PC-9 (cell line): ENCODE measurements at places on chromosomes 4 and X. TPM values are rescaled to one million over a fixed set of nuclear protein-coding genes. Genes with fewer than 3 reads are reported as not detected.
A peak's percentile ranks its signal among the peaks of the same experiment; 100 is the strongest.

The NAP1L2 gene
- total RNA-seq, result not detected in 2 replicates

The PLAC8 gene
- 39.0 and 52.7 TPM in 2 replicates for total RNA-seq

The FAM50A gene
- 82.1 and 89.4 TPM in 2 replicates for total RNA-seq

The RAB39B gene
- total RNA-seq, result not detected in 2 replicates

The TENM3 gene
- total RNA-seq, result not detected in 2 replicates

The IL3RA gene
- not detected in 2 replicates for total RNA-seq

The FHL1 gene
- total RNA-seq, result 0.65 and 1.7 TPM in 2 replicates

The GALNT7 gene
- total RNA-seq, result 57.2 and 72.5 TPM in 2 replicates

The CENPI gene
- total RNA-seq, result 18.0 and 26.1 TPM in 2 replicates

The LRP2BP gene
- 0.85 and 0.90 TPM in 2 replicates for total RNA-seq

GRCh38 chrX:17758382-17758781 lies 21.1 kb downstream of the SCML1 start:
- no peak for DNase-seq
- no peak overlapping the region for H3K4me3 ChIP-seq
- no peaks in the 10 kb centered on the region for H3K4me1 ChIP-seq

GRCh38 chr4:46844325-46844917 lies 64.6 kb downstream of the COX7B2 start:
- no peaks in the 10 kb centered on the region for H3K27me3 ChIP-seq
- no peaks in the 10 kb centered on the region for H3K4me1 ChIP-seq
- H3K27ac ChIP-seq, result no peak overlapping the region
- no peaks in the 10 kb centered on the region for H3K36me3 ChIP-seq
- DNase-seq, result no peak

DNA sequence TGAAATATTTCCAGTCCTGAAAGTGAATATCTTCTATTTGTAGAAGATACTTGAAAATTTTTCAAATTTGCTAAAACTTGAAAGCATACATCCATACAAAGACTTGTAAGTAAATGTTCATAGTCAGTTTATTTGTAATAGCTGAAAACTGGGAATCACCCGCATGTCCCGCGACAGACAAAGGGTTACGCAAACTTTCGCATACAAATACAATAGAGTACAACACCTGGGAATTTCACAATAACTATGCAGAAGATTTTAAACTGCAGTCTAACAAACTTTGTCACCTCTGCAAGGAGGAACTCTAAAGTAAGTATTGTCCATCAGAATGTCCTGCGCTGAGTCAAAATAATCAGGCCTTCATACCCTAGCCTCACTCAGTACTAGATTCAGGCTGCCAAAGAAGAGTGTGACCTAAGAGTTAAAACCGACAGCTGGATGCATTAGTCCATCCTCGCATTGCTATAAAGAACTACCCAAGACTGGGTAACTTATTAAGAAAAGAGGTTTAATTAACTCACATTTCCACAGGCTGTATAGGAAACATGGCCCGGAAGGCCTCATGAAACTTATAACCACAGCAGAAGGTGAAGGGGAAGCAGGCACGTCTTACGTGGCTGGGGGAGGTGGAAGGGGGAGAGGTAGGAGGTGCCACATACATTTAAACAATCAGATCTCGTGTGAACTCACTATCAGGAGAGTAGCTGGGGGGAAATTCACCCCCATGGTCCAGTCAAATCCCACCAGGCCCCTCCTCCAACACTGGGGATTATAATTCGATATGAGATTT lies 60.4 kb downstream of the MMRN1 start:
- H3K4me3 ChIP-seq, result no peak overlapping the region
- H3K4me1 ChIP-seq, result no peaks in the 10 kb centered on the region
- no peaks in the 10 kb centered on the region for H3K36me3 ChIP-seq

GRCh38 chr4:137116144-137116543 lies 416.1 kb downstream of the PCDH18 start:
- no peaks in the 10 kb centered on the region for H3K36me3 ChIP-seq
- no peaks in the 10 kb centered on the region for H3K4me1 ChIP-seq
- no peak overlapping the region for H3K4me3 ChIP-seq
- no peak for DNase-seq
- H3K27ac ChIP-seq, result no peak overlapping the region

DNA sequence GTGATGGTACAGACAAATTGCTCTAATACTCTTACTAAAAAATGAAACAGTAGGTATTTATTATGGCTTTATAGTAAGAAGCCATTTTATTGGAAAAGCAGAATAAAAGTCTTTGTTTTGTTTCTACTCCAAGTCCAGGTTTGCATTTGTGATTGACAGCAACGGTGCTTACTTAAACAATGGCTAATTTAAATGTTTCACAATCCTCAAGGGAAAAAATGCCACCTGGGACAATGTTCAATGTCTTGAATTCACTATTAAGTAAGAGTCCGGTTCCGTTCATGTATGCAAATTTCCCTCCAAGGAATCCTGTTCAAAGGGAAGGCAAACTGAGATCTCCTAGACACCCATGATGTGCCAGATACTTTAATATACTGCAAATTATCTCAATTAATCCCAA lies 123.6 kb downstream of the RBM47 start:
- H3K4me3 ChIP-seq, result no peak overlapping the region
- no peaks in the 10 kb centered on the region for H3K27me3 ChIP-seq
- peak overlapping the region; percentile 54 for H3K27ac ChIP-seq

GRCh38 chr4:37876156-37876555 lies 14.7 kb upstream of the TBC1D1 start:
- H3K4me1 ChIP-seq, result peaks cover 7% of the 10 kb centered on the region
- no peaks in the 10 kb centered on the region for H3K36me3 ChIP-seq

DNA sequence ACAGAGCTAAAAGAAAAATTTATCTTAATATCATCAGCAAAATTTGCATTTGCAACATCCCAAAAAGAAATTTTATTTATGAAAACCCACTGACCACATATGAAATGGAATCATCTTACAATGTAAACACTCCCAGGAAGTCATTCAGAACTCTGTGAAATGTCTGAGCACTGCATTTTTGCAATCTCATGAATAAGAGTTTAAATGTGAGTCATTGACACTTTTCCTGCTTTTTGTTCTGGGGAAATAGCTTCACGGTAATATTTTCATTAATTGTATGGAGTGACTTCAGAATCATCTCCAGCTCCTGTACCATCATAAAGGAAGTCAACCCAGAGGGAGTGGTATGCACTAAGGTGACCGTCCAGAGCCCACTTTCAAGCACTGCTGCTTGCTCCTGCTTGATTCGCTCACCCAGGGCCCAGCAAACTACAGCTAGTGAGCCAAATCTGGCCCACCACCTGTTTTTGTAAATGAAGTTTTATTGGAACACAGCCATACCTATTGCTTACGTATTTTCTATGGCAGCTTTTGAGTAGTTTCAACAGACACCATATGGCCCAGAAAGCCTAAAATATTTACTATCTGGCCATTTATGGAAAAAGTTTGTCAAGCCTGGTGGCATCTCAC lies 17.2 kb downstream of the EDNRA start:
- H3K27ac ChIP-seq, result peak overlapping the region; percentile 43; the same call in 1 of the 2 replicates
- peaks cover 10% of the 10 kb centered on the region; the same call in 1 of the 2 replicates for H3K4me1 ChIP-seq
- no peak overlapping the region for H3K4me3 ChIP-seq
- H3K27me3 ChIP-seq, result no peaks in the 10 kb centered on the region

DNA sequence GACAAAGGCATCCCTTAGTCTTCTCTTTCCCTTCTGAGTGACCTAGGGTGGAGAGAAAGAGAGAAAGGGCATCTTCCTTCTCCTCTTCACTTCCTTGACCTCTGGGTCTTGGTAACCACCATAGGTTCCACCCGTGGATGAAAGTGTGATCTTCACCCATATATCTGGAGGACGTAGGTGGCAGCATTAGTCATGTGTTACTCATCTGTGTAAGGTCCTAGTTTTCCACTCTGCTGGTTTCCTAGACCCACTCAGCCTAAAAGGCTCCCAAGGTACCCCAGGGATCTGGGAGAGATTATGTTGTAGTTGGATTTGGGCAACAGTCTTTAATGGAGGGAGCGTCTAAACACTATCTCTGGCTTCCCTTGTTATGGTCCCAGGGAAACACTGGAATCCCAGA lies 45.5 kb upstream of the RAB9B start:
- no peak for DNase-seq
- H3K27me3 ChIP-seq, result no peaks in the 10 kb centered on the region
- H3K4me1 ChIP-seq, result no peaks in the 10 kb centered on the region
- H3K4me3 ChIP-seq, result no peak overlapping the region
- H3K36me3 ChIP-seq, result no peaks in the 10 kb centered on the region
- H3K27ac ChIP-seq, result no peak overlapping the region

DNA sequence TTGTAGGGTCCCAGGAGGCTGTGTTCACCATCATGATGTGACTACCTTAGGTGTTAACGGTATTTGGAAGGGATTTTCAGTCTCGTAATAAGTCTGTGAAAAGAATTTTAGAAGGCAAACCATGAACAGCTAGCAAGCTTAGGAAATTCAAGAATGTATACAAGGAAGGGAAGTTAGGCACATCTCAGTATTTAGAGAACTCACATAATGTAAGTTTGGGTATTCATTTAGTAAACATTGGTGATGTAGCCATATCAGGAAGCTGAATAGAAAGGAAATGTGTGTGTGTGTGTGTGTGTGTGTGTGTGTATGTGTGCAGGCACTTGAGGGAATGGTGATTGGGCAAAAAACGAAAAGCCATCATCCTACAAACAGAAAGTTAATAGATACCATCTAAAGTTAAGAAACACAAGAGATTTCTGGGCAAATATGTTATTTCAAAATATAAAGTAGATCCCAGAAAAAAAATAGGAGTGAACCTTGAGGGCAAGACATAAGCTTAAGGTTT lies 34.7 kb upstream of the PRKX start:
- H3K4me3 ChIP-seq, result no peak overlapping the region
- H3K27ac ChIP-seq, result no peak overlapping the region
- no peaks in the 10 kb centered on the region for H3K36me3 ChIP-seq
- DNase-seq, result no peak
- no peaks in the 10 kb centered on the region for H3K4me1 ChIP-seq

GRCh38 chr4:40563401-40563800 lies 66.3 kb downstream of the RBM47 start:
- H3K36me3 ChIP-seq, result peaks cover 16% of the 10 kb centered on the region; the same call in 1 of the 2 replicates
- H3K4me1 ChIP-seq, result peaks cover 90% of the 10 kb centered on the region
- H3K27me3 ChIP-seq, result no peaks in the 10 kb centered on the region
- peak; percentile 62 for DNase-seq
- H3K4me3 ChIP-seq, result peak overlapping the region; percentile 40; the same call in 1 of the 2 replicates

- no peak for DNase-seq
- H3K27ac ChIP-seq, result no peak overlapping the region
- H3K4me1 ChIP-seq, result no peaks in the 10 kb centered on the region
- no peak overlapping the region for H3K4me3 ChIP-seq
- H3K36me3 ChIP-seq, result no peaks in the 10 kb centered on the region
Measured at GRCh38 chrX:15214588-15214987, 55.3 kb downstream of the ASB9 start.

GRCh38 chr4:120079839-120080520 lies 13.3 kb upstream of the MAD2L1 start:
- H3K4me3 ChIP-seq, result no peak overlapping the region
- H3K36me3 ChIP-seq, result no peaks in the 10 kb centered on the region
- H3K4me1 ChIP-seq, result no peaks in the 10 kb centered on the region

GRCh38 chr4:6236816-6237390 lies 32.7 kb upstream of the WFS1 start:
- peaks cover 61% of the 10 kb centered on the region for H3K27me3 ChIP-seq
- DNase-seq, result no peak
- no peak overlapping the region for H3K27ac ChIP-seq
- no peaks in the 10 kb centered on the region for H3K4me1 ChIP-seq
- H3K36me3 ChIP-seq, result no peaks in the 10 kb centered on the region

DNA sequence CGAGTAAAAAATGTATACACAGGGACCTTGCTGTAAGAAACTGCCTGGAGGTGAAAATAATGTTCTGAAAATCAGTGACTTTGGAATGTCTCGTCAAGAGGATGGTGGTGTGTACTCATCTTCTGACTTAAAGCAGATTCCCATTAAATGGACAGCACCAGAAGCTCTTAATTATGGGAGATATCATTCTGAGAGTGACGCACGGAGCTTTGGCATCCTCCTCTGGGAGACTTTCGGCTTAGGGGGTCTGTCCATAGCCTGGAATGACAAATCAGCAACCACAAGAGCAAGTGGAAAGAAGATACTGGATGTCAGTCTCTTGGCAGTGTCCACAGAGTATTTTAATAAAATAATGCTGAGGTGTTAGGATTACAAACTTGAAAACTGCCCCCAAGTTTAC lies 129.4 kb downstream of the THOC2 start:
- H3K36me3 ChIP-seq, result peaks cover 12% of the 10 kb centered on the region; the same call in 1 of the 2 replicates
- no peak overlapping the region for H3K4me3 ChIP-seq
- no peaks in the 10 kb centered on the region for H3K27me3 ChIP-seq
- no peak for DNase-seq

DNA sequence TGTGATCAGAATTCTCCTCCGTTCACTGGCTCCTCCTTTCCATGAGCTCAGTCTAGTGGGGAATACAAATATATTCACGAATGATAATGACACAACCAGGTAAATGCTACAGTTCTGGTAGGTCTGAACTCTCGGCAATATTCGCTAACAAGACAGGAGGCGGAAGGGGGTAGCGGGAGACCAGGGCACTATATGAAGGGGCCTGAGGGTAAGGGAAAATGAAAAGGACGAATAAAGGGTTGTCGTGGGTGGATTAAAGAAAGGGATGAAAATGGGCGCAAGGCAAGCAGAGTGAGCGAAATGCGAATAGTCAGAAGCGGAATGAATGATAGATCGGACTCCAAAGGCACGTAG lies 743 bp downstream of the NKAP start:
- peak overlapping the region; percentile 79 for H3K4me3 ChIP-seq
- H3K27ac ChIP-seq, result peak overlapping the region; percentile 81
- DNase-seq, result peak; percentile 37
- H3K27me3 ChIP-seq, result no peaks in the 10 kb centered on the region

DNA sequence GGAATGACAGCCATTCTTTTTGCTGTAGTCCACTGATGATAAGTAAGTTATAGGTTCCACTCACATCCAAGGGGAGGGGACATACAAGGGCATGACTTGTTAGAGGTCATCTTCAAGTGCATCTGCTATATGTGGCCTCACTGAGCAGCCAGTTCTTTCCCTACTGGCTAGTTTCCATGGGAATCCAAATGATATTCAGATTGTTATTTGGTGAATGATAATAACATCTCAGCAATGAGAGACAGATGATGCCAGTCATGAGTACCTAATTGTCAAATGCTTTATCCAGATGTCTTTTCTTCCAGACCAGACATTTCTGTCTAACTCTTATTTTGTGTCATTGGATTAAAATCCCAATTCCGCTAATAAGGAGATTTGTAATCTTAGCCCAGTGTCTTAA lies 460.4 kb upstream of the BOD1L1 start:
- no peaks in the 10 kb centered on the region for H3K27me3 ChIP-seq
- H3K36me3 ChIP-seq, result no peaks in the 10 kb centered on the region
- H3K4me1 ChIP-seq, result no peaks in the 10 kb centered on the region
- H3K4me3 ChIP-seq, result no peak overlapping the region
- no peak for DNase-seq
- H3K27ac ChIP-seq, result no peak overlapping the region

DNA sequence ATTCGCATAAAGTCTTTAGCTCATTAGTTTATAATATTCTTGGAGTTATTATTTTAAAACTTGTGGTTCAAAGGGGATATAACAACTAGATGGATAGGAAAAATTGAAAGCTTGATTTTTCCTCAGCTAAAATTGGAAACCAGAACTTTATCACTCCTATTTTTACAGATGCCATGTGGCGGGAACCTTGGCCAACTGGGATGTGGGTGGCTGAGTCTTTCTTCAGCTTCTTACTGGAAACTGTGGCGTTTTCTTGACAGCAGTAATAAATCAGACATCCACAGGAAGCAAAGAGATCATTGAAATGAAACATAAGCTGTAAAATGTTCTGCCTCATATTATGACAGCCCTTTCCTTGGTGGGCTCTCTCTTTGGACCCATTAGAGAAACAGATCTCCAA lies 84.1 kb downstream of the SPATA18 start:
- H3K27ac ChIP-seq, result no peak overlapping the region
- DNase-seq, result no peak
- no peaks in the 10 kb centered on the region for H3K4me1 ChIP-seq
- no peak overlapping the region for H3K4me3 ChIP-seq

- H3K4me1 ChIP-seq, result no peaks in the 10 kb centered on the region
- H3K27ac ChIP-seq, result no peak overlapping the region
- H3K4me3 ChIP-seq, result no peak overlapping the region
Measured at GRCh38 chr4:17370818-17371217, 141.1 kb downstream of the QDPR start.
